Lower lobe of right lung (tissue), 2 donors: ENCODE measurements at places on chromosomes 1 and 21. TPM values are rescaled to one million over a fixed set of nuclear protein-coding genes. Genes with fewer than 3 reads are reported as not detected.

Gene PYHIN1
- total RNA-seq, result 3.9 TPM

DNA sequence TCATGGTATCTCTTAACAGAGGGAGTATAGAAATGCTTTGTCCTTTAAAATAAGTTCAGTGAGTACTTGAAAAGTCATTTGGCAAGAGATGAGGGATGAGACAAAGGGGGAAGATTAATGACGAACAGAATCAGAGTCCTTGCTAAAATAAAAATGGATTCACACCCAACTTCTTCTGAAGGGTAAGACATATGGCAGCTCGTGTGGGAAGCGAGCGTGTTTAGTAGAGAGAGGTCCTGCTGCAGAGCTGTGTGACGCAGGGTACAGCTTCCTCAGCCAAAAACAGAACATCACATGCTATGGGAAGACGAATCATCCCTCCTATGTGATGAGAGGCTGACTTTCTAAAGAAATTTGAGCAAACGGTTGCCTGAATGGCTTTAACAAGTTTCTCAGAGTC lies 158.5 kb upstream of the LMO4 start:
- no peaks in the 10 kb centered on the region for H3K4me1 ChIP-seq
- no peaks in the 10 kb centered on the region for H3K36me3 ChIP-seq
- H3K27me3 ChIP-seq, result no peaks in the 10 kb centered on the region
- H3K4me3 ChIP-seq, result no peak overlapping the region

- H3K36me3 ChIP-seq, result no peaks in the 10 kb centered on the region
- no peak for DNase-seq
- H3K27ac ChIP-seq, result no peak overlapping the region
- H3K4me3 ChIP-seq, result no peak overlapping the region
- peaks cover 34% of the 10 kb centered on the region for H3K4me1 ChIP-seq
- no peaks in the 10 kb centered on the region for H3K27me3 ChIP-seq
These were observed 1.8 kb upstream of the SLC1A7 start for GRCh38 chr1:53144201-53144600.

DNA sequence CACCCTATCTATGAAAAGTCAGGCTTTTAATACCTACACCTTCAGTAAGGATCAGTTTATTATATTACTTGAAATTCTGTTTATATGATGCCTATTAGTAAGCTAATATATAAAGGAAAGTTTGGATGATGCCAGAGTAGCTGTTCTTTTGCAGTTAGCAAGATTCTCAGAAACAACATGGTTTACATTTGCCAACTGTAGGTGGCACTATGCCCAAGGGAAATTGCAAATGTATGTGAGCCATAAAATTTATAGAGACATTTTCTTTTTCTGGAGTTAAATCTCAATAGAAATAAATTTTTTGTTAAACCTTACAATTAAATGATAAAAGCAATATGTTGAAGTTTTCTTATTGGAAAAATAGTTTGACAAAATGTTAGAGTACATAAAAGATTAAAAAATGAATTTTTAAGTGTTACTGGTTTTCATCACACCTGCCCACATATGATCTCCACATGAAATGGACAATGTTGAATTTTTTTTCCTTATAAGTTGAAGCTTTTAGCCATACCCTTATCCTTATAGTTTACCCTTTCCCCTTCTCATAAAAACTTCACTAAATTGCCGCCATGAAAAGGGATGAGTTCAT lies 32.1 kb upstream of the EPHX4 start:
- no peak overlapping the region for H3K27ac ChIP-seq
- H3K4me3 ChIP-seq, result no peak overlapping the region
- DNase-seq, result no peak
- H3K27me3 ChIP-seq, result no peaks in the 10 kb centered on the region
- H3K4me1 ChIP-seq, result no peaks in the 10 kb centered on the region
- no peaks in the 10 kb centered on the region for H3K36me3 ChIP-seq

Gene PCP4L1
- 8.9 TPM for total RNA-seq

Gene SPATA45
- not detected for total RNA-seq

Gene COL16A1
- total RNA-seq, result 11.8 TPM

DNA sequence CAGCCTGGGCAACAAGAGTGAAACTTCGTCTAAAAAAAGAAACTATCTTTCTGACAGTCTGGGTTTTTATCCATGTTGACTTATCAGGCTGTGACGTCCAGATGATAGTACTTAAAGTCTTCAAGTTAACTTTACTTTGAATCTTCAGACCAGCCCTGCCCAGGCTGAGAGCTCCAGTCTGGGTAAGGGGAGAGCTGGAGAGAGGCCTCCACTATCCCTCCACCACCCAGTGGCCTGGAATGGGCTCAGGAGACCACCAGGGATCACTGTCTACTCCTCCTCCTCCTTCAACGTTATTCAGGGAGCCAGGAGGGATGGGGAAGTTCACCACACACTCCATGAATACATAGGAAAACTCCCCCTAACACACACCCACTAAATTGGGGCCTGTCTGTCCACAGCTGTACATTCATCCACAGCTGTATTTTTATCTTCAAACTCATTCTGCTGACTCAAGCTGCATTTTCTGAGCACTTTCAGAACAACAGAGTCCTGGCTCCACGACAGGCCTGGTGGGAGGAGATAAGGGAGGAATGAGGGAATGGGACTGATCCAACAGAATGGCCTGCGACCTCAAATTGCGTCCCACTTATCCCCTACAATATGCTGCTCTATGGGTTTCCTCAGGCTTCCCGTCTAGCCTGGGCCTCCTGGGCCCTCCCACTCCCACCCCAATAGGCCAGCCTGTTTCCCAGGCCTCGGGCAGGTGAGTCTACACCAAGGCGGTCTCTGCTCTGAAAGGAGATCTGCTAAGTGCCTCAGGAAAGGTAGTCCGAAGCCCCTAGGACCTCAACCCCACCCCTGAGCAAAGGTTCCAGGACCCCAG lies 1.8 kb downstream of the SLC45A3 start:
- DNase-seq, result no peak
- H3K4me3 ChIP-seq, result peak overlapping the region; percentile 72
- peaks cover 21% of the 10 kb centered on the region for H3K4me1 ChIP-seq
- peak overlapping the region; percentile 41 for H3K27ac ChIP-seq
- peaks cover 7% of the 10 kb centered on the region for H3K27me3 ChIP-seq
- no peaks in the 10 kb centered on the region for H3K36me3 ChIP-seq

GRCh38 chr1:118115567-118116295 lies 69.3 kb downstream of the SPAG17 start:
- H3K27ac ChIP-seq, result no peak overlapping the region
- DNase-seq, result no peak
- no peaks in the 10 kb centered on the region for H3K36me3 ChIP-seq
- H3K4me1 ChIP-seq, result peaks cover 9% of the 10 kb centered on the region
- H3K27me3 ChIP-seq, result no peaks in the 10 kb centered on the region

DNA sequence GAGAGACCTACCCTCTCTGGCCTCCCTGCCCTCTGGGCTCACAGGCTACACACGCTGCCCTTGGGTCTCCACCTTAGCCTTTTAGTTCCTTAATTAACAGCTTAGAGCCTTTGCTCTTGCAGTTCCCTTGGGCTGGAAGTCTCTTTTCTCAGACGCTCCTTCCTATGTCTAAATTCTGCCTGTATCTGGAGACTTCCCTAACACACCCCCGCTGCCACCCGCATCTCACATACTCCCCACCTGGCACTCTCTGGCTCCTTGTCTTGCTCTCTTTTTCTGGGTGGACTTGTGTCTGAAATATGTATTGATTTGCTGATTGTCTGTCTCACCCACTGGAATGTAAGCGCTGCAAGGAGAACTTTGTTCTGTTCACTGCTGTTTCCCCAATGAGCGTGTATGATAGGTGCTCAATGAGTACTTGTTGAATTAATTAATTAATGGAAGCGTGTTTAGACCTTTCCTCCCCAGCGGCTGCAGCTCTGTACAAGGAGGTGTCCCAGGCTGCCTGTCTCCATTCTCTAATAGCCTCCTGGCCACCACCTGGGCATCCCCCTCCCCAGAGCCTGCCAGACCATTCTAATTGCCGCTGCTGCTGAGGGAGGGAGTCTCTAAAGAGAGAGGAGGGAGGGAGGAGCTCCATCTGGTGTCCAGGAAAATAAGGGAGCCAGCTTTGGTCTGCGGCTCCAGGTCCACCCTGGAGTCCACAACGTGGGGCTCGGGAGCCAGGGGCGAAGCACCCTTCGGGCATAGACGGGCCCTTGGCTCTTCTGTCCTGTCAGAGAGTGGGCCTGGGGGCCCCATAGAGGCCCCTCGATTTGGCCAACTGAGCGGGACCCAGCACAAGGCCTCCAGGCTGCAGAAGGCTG lies 95.4 kb downstream of the RNF220 start:
- no peak overlapping the region for H3K27ac ChIP-seq
- no peaks in the 10 kb centered on the region for H3K4me1 ChIP-seq
- no peak for DNase-seq
- H3K36me3 ChIP-seq, result no peaks in the 10 kb centered on the region
- H3K27me3 ChIP-seq, result peaks cover 7% of the 10 kb centered on the region

DNA sequence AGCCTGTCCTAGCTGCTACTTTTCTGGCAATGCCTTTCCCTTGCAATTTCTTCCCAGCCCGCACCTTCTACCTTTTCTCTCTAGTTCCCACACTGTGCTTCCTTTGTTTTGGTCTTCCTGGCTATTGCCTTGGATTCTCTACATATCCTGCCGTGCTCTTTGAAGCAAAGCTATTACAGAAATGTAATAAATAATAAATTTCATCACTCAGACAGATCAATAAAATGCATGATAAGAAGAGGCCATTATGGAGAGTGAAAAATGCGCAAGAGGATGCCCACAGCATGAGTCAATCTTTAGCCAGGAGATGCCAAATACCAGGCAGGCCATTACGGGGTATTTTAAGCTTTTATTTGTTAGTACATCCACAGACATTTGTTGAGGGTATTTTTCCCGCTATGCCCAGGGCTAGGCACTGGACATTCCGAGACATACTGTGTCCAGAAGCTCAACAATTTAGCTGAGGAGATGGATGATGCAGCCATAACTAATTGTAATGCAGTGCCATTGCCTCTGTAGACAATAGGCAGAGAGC lies 163.6 kb downstream of the ST6GALNAC3 start:
- no peaks in the 10 kb centered on the region for H3K36me3 ChIP-seq
- H3K4me3 ChIP-seq, result no peak overlapping the region
- H3K4me1 ChIP-seq, result no peaks in the 10 kb centered on the region
- DNase-seq, result no peak

Gene KANK4
- 4.4 TPM for total RNA-seq

Gene LCE3E
- total RNA-seq, result not detected

DNA sequence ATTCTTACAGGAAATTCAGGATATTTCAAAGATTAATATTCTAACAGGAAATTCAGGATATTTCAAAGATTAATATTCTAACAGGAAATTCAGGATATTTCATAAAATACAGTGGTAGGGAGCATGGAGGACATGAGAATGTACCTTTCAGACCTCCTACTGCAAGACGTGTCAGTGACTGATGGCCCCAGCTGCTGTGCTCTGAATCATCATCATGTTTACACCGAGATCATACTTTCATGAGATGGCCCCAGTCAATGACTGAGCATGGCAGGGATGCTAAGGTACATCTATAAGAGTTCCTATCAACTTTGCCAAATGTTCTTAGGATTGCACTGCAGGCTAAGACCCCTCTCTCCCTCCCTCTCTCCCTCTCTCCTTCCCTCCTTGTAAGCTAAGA lies 69.0 kb downstream of the HFM1 start:
- H3K36me3 ChIP-seq, result no peaks in the 10 kb centered on the region
- H3K4me1 ChIP-seq, result no peaks in the 10 kb centered on the region
- no peak overlapping the region for H3K4me3 ChIP-seq
- H3K27me3 ChIP-seq, result no peaks in the 10 kb centered on the region

DNA sequence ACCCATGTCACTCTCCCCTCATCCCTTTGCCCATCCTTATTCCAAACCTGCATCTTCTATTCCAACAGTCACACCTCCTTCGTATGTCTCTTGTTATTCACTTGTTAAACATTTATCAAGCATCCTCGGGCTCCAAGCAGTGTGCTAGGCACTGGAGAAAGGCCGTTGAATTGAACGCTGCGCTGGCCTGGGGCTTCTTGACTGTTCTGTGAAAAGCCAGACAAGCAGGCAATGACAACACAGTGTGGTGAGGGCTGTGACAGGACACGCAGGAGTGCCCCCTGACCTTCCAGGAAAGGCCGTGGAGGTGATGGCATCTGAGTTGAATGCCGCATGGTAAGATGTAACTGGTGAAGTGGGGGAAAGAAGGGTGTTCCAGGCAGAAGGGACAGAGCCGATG lies 19.2 kb downstream of the ETV3 start:
- no peaks in the 10 kb centered on the region for H3K27me3 ChIP-seq
- H3K4me1 ChIP-seq, result peaks cover 4% of the 10 kb centered on the region
- H3K27ac ChIP-seq, result no peak overlapping the region
- no peak for DNase-seq
- peaks cover 31% of the 10 kb centered on the region for H3K36me3 ChIP-seq

Gene CAPZA1
- total RNA-seq, result 143 TPM

DNA sequence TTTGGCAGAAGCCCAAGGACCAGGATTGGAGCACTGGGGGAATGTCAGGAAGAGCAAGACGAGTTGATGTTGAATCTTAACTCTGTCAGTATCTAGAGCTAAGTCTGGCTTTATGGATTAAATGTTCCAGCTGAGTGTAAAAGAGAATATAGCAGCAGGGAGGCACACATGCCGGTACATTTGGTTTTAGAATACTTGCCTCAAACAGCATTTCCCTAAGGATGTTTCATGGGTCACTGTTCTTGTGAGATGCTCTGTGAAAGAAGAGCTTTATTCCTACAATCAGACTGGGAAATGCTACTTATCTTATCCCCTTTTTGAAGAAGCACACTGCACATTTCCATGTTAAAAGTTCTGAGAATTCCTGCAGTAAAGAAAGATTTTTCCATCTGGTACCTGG lies 440.3 kb upstream of the B3GALT2 start:
- no peaks in the 10 kb centered on the region for H3K27me3 ChIP-seq
- DNase-seq, result no peak
- no peak overlapping the region for H3K27ac ChIP-seq
- no peaks in the 10 kb centered on the region for H3K4me1 ChIP-seq
- H3K36me3 ChIP-seq, result no peaks in the 10 kb centered on the region

DNA sequence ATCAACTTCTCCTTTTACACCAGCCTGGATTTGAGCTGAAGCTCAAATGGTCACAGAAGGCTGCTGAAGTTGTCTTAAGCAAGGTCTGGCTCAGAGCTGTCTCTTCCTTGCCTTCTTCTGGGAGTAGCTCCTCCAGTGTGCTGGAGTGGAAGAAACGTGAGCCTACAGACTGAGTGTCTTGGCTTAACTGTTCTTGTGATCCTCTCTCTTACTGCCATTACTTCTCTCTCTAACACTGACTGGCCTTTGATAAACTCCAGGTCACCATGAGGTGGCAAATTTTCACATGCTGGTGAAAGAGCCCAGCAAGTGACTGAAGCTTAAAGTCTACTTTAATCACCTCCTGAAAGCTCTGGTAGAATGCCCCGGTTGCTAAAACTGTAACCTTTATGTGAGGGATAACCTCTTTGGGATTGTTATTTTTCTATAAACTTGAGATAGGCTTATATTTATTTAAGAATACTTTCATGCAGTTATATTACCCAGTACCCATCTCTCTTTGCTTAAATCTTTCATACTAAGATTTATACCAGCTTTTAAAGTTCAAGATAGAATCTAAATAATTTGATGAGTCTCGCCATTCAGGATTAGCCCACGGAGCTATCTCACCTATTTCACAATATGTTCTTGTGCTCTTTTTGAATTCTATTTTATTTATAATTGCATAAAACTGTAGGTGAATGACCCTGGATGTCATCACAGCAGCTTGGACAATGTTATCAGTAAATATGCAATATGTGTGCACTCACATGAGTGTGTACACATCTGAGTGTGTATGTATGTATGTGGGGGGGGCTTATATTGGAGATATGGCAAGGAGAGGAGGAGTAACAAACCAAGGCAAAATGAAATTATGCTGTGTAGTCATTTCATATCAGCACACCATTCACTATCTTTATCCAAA lies 924.0 kb downstream of the LTN1 start:
- H3K27me3 ChIP-seq, result no peaks in the 10 kb centered on the region
- no peaks in the 10 kb centered on the region for H3K36me3 ChIP-seq
- H3K4me1 ChIP-seq, result peaks cover 7% of the 10 kb centered on the region
- no peak for DNase-seq

Gene PADI4
- total RNA-seq, result 7.2 TPM
